ENCODE measurements at places on chromosomes 1 and 21. TPM values are rescaled to one million over a fixed set of nuclear protein-coding genes. Genes with fewer than 3 reads are reported as not detected.

CKS1B gene
- total RNA-seq = 236 TPM

GRCh38 chr1:237794071-237794470, 96.7 kb downstream of the ZP4 start:
- H3K4me3 ChIP-seq = no peak overlapping the region
- H3K4me1 ChIP-seq = no peaks in the 10 kb centered on the region
- DNase-seq = no peak
- no peak overlapping the region for H3K27ac ChIP-seq

GRCh38 chr1:244576259-244576892, 76.5 kb upstream of the DESI2 start:
- no peaks in the 10 kb centered on the region for H3K27me3 ChIP-seq
- no peaks in the 10 kb centered on the region for H3K4me1 ChIP-seq
- H3K36me3 ChIP-seq = no peaks in the 10 kb centered on the region
- H3K4me3 ChIP-seq = no peak overlapping the region
- no peak overlapping the region for H3K27ac ChIP-seq
- no peak for DNase-seq

GRCh38 chr1:47893412-47893811, 103.8 kb downstream of the TRABD2B start:
- H3K27me3 ChIP-seq = no peaks in the 10 kb centered on the region
- no peak for DNase-seq
- H3K4me3 ChIP-seq = no peak overlapping the region
- no peaks in the 10 kb centered on the region for H3K36me3 ChIP-seq
- H3K4me1 ChIP-seq = 0 out of 2 replicates have a peak, but pooled peaks cover 10% of the 10 kb centered on the region

IRF6 gene
- 50.9 TPM for total RNA-seq

DNA sequence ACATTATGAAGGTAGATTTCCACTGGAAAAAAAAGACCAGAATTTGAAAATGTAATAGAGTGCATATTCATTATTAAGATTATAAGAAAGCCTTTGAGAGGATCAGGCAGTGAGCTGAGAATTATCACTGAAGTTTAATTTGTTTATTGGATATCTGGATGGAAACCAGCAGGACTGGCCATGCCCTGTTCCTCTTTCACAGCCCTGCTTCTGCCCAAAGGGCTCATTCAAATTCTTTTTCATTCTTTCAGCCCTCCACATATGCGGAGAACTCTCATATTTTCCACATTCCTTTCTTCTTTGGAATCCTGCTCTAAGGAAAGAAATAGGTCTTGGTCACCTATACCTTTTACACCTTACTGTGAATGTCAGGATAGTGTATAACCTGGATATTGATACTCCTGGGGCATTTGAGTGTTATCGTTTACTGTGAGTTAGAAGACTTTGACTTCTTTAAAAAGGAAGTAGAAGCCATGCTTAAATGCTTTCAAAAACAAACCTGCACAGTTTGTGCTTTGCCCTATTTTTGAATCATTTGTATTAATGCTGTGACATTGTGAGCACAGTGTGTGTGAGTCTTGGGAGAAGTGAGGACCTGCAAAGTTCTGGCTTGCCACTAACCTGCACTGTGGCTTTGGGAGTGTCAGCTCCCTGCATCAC, 35.5 kb downstream of the ST6GALNAC3 start:
- no peaks in the 10 kb centered on the region for H3K36me3 ChIP-seq
- no peak overlapping the region for H3K27ac ChIP-seq
- H3K4me3 ChIP-seq = no peak overlapping the region

DNA sequence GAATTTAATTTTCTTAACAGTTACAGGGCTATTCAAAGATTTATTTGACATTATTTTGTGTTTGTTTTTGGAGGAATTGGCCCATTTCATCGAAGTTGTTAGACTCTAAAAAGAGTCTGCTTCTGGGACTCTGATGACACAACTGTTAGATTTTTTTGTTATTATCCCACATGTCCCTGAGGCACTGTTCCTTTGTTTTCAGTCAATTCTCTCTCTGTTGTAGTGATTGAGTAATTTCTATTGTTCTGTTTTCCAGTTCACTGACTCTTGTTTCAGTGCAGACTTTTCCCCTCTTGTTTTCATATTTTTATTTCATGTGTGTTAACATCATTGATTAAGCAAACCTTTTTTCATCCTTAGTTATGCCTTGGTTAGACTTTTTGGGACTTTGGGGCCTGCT, 325.0 kb downstream of the ZNF326 start:
- no peaks in the 10 kb centered on the region for H3K4me1 ChIP-seq
- no peak for DNase-seq
- H3K27ac ChIP-seq = no peak overlapping the region
- no peaks in the 10 kb centered on the region for H3K36me3 ChIP-seq
- H3K27me3 ChIP-seq = no peaks in the 10 kb centered on the region

DNA sequence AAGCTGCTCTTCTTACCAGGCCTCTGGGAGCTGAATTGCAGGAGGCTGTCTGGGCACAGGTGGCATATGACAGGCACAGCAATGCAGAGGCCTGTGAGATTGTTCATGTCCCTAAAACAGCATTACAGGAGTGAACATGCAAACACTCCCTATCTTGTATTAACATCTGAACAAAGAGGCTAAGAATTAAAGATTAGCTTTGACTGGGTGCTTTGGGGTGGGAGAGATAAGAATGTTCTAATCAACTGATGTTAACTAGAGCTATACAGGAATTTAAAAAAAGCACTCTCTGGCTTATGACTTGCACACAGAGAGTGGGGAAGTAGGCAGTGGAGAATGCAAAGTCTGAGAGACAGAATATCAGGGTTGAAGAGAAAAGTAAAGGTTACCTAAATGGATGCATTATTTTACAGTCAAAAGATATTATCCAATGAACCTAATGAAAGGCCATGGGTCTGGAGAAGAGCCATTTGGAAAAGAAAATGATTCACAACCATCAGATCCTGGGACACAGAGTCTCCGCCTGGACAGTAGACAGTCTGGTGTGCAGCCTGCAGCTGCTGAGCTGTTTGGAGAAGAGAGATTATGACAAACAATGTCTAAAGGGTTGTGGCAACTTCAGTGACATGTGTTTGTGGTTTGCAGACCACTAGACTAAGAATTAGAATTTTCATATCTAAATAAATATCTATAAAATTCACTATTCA, 20.2 kb downstream of the DPT start:
- no peak for DNase-seq
- H3K4me3 ChIP-seq = peak overlapping the region; percentile 25
- H3K27me3 ChIP-seq = no peaks in the 10 kb centered on the region
- H3K27ac ChIP-seq = peak overlapping the region; percentile 93
- H3K36me3 ChIP-seq = no peaks in the 10 kb centered on the region
- H3K4me1 ChIP-seq = peaks cover 27% of the 10 kb centered on the region

DNA sequence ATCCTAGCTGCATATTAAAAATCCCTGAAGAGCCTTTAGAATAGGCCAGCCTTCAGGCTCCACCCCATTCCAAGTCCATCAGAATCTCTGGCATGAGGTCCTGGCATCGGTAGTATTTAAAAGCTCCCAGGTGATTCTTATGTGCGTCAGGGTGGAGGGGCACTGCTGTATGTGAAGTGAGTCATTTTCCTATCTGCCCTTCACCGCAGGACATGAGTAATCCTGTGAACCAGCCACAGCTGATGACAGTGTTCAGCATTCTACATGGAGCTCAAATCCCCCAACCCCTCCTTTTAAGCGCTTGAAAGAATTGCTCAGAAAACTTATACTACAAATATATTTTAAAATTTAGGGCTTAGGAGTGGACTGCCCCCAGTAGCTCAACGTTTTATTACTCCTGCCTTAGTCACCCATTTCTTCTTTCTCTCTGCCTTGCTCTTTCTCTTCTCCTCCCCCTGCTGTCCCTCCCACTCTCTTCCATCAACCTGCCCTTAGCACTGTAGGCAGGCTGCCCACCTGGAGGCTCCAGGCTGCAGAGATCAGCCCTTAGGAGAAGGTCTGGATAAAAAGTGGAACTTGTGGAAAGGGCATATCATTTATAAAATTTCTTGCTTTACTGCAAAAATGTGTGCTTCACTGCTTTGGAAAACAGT, 73.8 kb upstream of the ZNF281 start:
- no peaks in the 10 kb centered on the region for H3K27me3 ChIP-seq
- peak; percentile 81 for DNase-seq
- no peak overlapping the region for H3K4me3 ChIP-seq
- peak overlapping the region; percentile 65 for H3K27ac ChIP-seq
- no peaks in the 10 kb centered on the region for H3K36me3 ChIP-seq
- peaks cover 30% of the 10 kb centered on the region for H3K4me1 ChIP-seq
